ENCODE measurements at places on chromosomes 4 and X.

- DNase-seq = no peak
Observed at GRCh38 chrX:2614911-2615310, 76.2 kb upstream of the CD99 start.

DNA sequence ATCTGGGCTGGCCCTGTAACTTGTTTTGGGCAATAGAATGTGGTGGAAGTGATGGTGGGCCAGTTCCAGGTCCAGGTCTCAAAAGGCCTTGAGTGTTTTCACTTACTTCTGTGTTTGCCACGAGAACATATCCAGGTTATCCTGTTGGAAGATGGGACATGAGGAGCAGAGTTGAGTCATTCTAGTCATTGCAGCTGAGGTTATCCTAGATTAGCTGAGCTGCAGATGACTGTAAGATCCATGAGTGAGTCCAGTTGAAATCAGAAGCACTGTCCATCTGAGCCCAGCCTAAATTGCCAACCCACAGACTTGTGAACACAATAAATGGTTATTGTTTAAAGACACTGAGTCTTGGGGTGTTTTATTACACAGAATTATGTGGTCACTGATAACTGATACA lies 45.3 kb upstream of the RPS6KA3 start:
- DNase-seq = no peak

DNA sequence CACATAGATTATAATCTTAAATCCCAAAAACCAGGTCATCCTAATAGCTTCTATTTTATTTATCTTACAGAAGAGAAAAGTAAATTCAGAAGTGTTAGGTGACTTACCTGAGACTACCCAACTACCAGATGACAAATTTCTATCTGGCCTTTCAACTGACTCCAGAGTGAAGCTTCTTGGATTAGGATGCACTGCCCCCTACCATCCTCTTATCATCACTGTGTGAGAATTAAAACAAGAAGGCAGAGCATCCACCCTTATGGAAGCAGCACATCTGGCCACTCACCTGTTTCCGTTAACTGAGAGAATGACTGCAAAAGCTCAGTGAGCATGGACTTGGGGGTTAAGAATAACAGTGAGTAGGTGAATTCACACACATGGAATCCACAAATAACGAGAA lies 502.6 kb upstream of the TECRL start:
- DNase-seq = no peak

GRCh38 chr4:78584863-78585547 lies 33.4 kb downstream of the ANXA3 start:
- no peak for DNase-seq

GRCh38 chr4:69594382-69594781 lies 45.1 kb downstream of the UGT2A2 start:
- no peak for DNase-seq

GRCh38 chr4:176001151-176002006 lies 64.3 kb upstream of the WDR17 start:
- DNase-seq = no peak

- no peak for DNase-seq
Observed at GRCh38 chr4:150367326-150367725, 214.6 kb upstream of the MAB21L2 start.

DNA sequence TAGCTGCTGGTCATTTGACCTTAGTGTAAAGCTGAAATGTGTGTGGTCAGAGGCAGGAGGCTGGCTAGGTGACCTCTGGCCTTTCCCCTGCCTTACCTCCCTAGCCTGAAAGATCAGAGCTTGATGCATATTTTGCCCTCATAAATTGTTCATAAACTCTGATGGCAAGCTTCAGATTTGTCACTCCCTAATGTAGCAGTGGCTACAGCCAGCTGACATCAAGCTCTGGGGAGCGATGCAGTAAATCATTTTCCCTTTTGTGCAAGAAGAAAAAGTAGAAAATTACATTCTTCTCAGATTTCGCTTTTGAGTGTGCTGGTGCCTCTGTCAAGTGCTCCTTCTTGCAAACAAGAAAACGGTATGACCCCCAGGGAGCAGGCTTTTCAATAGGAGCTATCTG lies 87.7 kb upstream of the MAGEA4 start:
- DNase-seq = no peak

DNA sequence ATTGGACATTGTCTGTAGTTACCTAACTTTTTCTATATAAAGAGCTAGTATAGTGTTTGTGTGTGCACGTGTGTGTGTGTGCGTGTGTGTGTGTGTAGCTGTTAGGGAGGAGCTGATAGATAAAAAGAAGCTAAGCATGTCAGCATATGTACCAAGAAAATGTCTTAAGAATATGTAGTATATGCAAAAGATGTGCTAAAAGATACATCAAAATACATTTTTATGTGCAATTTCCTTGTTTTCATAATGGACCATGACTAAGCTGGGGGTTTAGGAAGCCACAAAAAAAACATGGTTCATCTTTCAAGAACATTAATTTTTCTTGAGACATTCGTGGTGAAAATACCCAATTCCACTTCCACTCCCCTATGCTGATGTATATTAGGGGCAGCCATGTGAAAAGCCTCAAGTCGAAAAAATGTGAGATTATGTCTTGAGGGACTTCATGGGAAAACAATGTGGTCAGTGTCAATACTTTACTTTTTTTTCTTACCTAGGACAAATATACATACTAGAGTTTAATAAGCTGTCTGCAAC lies 1599.7 kb downstream of the ARAP2 start:
- DNase-seq = no peak

GRCh38 chrX:2487366-2487765 lies 13.4 kb downstream of the DHRSX start:
- DNase-seq = no peak

- no peak for DNase-seq
Observed at GRCh38 chr4:57550198-57550597, 440.0 kb upstream of the IGFBP7 start.

- no peak for DNase-seq
Observed at GRCh38 chr4:66252291-66252690, 582.0 kb upstream of the EPHA5 start.

DNA sequence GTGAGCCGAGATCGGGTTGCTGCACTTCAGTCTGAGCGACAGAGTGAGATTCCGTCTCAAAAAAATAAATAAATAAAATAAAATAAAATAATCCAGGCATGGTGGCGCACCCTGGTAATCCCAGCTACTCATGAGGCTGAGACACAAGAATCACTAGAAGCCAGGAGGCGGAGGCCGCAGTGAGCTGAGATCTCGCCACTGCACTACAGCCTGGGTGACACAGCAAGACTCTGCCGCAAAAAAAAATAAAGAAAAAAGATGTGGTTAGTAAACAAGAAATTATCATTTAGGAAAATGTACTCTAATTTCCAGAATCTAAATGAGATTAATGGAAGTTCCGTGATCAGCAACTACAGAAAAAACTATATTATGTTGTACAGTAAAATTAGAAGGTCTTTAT lies 14.5 kb upstream of the LRBA start:
- no peak for DNase-seq

GRCh38 chrX:11967986-11968869 lies 170.0 kb upstream of the FRMPD4 start:
- DNase-seq = no peak

DNA sequence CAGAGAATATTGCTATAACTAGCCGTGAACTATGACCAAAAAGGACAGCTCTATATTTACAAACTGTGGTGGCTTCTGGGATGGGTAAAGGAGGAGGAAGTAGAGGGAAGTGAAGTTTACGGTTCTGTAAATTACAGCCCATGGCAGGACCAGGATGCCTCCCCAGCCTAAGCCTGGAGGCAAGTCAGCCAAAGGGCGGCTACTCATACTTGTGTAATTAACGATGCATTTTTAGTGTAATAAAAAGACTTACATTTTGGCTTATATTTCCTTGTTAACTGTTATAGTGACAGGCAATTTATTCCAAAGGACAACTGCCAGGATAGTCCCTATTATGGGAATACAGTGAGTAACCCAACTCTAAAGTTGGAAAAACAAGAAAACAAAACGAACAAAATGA lies 139.9 kb upstream of the OTUD4 start:
- no peak for DNase-seq

DNA sequence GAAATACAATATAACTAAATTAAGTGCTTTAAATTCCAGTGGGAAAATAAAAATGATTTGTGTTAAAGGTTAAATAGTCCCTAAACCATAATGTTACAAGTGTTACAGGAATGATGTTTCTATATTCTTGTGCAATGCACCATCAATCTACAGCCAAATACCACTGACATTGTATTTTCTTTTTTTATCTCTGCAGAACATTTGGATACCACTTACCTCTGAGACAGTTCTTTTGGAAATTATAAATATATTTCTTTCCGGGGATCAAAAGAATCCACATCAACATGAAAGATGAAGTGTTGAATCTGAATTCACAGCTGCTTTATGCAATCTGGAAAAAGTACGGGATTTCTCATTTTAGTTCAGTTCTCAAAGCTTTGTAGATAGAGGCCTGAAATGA lies 518.3 kb upstream of the AGA start:
- no peak for DNase-seq

- no peak for DNase-seq
Observed at GRCh38 chr4:153725136-153725830, 34.5 kb downstream of the RNF175 start.

DNA sequence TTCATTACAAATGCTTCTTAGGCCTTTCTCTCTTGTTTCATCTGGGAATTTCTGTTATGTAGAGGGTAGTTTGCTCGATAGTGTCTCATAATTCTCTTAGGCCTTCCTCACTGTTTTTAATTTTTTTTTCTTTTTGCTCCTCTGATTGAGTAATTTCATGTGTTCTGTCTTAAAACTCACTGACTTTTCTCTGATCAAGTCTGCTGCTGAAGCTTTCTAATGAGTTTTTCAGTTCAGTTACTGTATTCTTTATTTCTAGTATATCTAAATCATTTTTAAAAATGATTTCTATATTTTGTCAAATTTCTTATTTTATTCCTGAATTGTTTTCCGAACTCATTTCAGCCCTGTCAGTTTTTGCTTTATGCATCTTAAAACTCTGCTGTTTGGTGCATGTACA lies 228.0 kb downstream of the MID1IP1 start:
- no peak for DNase-seq

DNA sequence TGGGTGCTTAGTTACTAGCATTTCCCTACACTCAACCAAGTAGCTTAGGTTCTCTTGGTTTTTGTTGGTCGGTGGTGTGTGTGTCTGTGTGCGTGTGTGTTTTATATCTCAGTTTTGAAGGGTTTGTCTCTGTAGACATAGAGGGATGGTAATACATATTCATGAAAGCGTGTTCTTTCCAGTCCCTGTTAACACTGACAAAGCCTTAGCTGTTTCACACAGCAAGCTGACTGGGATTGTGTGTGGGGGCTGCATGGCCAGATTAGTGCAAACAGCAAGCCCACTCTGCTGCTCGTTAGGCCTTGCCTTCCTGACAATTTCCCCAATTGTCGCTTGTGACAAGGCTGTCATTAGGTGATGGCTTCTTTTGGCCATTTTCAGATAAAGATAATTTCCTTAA lies 43.9 kb downstream of the ALPK1 start:
- DNase-seq = no peak

GRCh38 chr4:42578187-42578586 lies 78.7 kb downstream of the ATP8A1 start:
- DNase-seq = no peak

DNA sequence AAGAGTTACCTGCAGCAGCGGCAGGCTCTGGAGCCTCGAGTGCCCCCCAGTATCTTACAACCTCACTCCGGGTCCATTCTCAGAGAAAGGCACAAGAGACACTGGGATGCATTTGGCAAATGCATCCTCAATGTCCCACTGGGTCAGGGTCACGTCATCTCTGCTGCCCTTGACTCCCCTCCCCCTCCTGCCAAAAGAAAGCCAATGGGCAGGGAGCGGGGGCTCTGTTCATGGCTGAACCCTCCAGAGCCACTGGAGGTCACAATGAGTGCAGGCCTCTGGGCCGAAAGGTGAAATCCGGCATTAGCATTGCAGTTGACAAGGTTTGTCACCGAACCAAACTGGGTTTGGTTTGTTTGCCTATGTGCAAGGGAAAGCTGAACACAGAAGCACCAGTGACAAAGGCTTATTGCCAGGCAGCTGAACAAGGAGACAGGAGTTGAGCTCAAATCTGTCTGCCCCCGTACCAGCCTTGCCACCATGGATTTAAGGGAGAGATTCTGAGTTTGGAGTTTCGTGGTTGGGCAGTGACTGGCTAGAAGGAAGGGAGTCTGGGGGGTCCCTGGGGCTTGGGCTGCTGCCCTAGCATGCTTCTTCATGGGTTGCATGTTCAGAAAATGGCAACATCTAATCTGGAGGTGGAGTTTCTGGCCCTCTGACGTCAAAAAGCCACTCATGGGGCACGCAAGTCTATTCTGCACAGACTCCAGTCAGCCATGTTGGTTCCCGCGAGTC lies 64.3 kb downstream of the HTRA3 start:
- no peak for DNase-seq

DNA sequence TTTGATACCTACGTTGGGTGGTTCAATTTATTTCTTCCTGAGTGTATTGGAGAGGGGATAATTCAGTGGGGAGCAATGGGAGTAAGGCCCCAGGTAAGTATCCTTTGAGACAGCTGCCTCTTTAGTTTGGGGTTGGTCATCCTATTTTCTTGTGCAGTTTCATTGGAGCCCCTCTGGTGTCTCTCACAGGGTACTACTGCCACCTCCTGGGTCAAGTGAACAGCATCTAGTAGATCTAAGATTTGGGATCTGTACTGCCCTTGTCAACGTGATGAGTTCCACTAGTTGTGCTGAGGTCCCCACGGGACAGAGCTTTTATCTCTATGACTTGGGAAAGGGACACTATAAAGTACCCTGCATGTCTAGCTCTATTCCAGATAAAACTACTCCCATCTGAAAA lies 80.6 kb downstream of the PBDC1 start:
- DNase-seq = no peak

- DNase-seq = no peak
Observed at GRCh38 chr4:37769391-37769989, 57.0 kb upstream of the PGM2 start.

DNA sequence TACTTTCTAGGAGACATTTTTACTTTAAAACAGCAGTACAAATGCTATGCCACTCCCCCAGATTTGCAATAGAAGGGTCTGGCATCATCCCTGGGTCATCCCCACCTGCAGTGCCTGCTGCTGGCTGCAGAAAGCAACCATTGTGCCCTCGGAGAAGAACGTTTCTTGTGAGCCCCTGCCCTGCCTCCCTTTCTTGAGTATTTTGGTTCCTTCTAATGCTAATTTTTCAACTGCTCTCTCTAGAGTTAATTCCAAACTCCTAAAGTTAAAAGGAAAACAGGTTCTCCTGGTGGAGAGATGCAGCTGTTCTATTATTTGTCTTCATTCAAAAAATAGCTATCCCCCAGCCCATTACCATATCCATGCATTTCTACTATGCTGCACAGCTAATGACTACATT lies 107.1 kb downstream of the IDS start:
- no peak for DNase-seq

DNA sequence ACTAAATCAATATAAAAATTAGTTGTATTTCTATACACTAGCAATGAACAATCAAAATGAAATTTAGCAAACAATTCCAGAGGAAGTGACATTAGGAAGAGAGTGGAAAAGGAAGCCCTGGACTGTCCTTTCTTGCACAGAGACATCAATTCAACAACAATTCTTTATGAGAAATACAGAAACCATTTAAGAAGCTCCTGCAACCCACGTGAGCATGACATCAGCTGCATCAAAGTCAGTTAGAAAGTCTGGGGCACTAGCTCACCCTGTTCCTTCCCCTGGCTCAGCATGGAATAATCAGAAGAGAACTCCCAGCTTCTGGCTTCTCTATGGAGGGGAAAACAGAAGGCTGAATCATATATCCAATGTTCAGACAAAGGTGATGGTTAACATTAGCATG lies 48.6 kb upstream of the STARD8 start:
- DNase-seq = no peak

GRCh38 chr4:24219209-24219608 lies 329.4 kb upstream of the PPARGC1A start:
- no peak for DNase-seq

GRCh38 chr4:21664355-21664754 lies 284.2 kb downstream of the KCNIP4 start:
- DNase-seq = no peak
